Caco-2 (cell line): ENCODE measurements at places on chromosomes 16 and 17. TPM values are rescaled to one million over a fixed set of nuclear protein-coding genes. Genes with fewer than 3 reads are reported as not detected.

DNA sequence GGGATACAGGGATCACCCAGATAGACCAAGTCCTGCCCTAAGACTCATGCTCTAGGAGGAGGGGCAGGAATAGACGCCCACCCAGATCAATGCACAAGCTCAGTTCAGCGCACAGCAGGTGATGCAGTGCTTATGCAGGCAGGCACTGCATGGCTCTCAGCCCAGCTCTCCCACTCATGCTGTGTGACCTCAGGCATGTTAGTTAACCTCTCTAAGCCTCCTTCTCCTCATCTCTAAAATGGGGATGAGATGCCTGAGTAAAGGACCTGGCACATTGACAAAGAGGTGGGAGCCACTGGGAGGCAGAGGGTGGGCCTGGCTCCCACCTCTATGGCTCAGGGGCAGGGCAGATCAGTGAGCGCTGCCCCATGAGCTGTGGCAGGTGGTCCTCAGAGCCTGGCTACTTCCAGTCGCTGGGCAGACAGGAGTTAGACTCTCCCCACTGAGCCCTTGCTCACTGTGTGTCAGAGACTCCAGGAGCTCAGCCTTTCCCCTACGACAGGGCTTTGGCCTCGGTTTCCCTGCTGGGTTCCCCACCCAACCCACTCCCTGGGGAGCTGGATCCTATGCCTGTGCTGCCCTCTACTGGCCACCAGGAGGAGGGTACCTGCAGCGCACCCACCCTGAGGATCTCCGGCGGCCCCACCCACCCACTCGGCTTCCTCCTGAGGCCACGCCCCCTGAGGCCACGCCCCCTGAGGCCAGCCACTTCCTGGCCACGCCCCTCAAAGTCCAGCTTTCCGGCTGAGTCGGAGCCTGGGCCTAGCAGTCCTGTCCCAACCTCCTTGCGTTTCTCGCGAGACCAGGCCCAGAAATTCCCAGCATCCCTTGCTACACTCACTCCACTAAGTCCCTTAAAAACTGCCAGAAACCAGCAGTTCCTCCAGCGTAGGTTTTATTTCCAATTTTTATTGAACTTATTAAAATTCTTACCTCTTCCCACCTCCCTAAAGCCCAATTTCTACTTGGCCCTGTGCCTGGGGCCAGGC is 196.1 kb downstream of the GSG1L start:
- no peak overlapping the region for H3K4me3 ChIP-seq
- H3K27me3 ChIP-seq: no peaks in the 10 kb centered on the region
- no peaks in the 10 kb centered on the region for H3K4me1 ChIP-seq
- H3K27ac ChIP-seq: no peak overlapping the region
- H3K36me3 ChIP-seq: no peaks in the 10 kb centered on the region

- H3K27ac ChIP-seq: no peak overlapping the region
- no peaks in the 10 kb centered on the region for H3K27me3 ChIP-seq
- H3K36me3 ChIP-seq: no peaks in the 10 kb centered on the region
- peaks cover 16% of the 10 kb centered on the region for H3K4me1 ChIP-seq
These were observed 83.4 kb downstream of the ZDHHC7 start for GRCh38 chr16:84927621-84928591.

GRCh38 chr16:27495191-27495590 is 54.5 kb downstream of the GTF3C1 start:
- H3K36me3 ChIP-seq: no peaks in the 10 kb centered on the region
- H3K27me3 ChIP-seq: no peaks in the 10 kb centered on the region
- H3K27ac ChIP-seq: no peak overlapping the region
- DNase-seq: no peak
- H3K4me1 ChIP-seq: no peaks in the 10 kb centered on the region

DNA sequence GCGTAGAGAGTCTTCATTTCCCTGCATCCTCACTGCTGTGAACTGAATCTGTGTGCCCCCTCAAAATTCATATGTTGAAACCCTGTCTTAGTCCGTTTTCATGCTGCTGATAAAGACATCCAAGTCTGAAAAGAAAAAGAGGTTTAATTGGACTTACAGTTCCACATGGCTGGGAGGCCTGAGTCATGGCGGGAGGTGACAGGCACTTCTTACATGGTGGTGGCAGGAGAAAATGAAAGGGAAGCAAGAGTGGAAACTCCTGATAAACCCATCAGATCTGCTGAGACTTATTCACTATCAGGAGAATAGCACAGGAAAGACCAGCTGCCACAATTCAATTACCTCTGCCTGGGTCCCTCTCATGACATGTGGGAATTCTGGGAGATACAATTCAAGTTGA is 3.1 kb upstream of the CCDC42 start:
- no peaks in the 10 kb centered on the region for H3K4me1 ChIP-seq
- H3K36me3 ChIP-seq: no peaks in the 10 kb centered on the region
- no peak for DNase-seq
- no peak overlapping the region for H3K4me3 ChIP-seq

DNA sequence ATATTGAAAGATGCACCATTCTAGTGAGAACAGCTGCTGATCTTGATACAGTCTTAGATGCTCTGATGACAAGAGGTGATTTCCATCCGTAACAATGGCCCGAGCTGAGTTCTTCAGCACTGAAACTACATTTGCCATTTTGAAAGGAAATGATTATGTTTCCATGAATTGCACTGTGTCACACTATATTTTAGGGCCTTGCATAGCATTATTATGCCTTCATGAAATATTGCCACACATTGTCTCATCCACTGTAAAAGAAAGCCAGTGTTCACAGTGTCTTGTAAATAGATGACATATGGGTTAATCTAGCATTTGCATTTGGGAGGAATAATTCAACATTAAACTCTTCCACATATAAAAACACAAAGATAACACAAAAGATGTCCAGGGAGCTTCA is 438.3 kb upstream of the PSMD7 start:
- H3K27ac ChIP-seq: no peak overlapping the region
- H3K27me3 ChIP-seq: no peaks in the 10 kb centered on the region
- no peak for DNase-seq
- H3K4me3 ChIP-seq: no peak overlapping the region

- no peaks in the 10 kb centered on the region for H3K4me1 ChIP-seq
- H3K27ac ChIP-seq: no peak overlapping the region
- H3K36me3 ChIP-seq: no peaks in the 10 kb centered on the region
- DNase-seq: no peak
These were observed 473.9 kb downstream of the PMP22 start for GRCh38 chr17:14791221-14791620.

- no peaks in the 10 kb centered on the region for H3K36me3 ChIP-seq
- peak overlapping the region; percentile 31 for H3K4me3 ChIP-seq
- H3K4me1 ChIP-seq: peaks cover 17% of the 10 kb centered on the region
- peak overlapping the region; percentile 89 for H3K27ac ChIP-seq
- DNase-seq: peak; percentile 86
These were observed 3.6 kb upstream of the HROB start for GRCh38 chr17:44137891-44138709.

CMTM2 gene
- not detected in 2 replicates for total RNA-seq

CX3CL1 gene
- total RNA-seq: 0.16 TPM in 1 of 2 replicates, not detected in the other

MYCBPAP gene
- total RNA-seq: 1.3 and 2.7 TPM in 2 replicates

CA10 gene
- total RNA-seq: not detected in 2 replicates
